ENCODE measurements at places on chromosomes 5 and 9. TPM values are rescaled to one million over a fixed set of nuclear protein-coding genes. Genes with fewer than 3 reads are reported as not detected.

DNA sequence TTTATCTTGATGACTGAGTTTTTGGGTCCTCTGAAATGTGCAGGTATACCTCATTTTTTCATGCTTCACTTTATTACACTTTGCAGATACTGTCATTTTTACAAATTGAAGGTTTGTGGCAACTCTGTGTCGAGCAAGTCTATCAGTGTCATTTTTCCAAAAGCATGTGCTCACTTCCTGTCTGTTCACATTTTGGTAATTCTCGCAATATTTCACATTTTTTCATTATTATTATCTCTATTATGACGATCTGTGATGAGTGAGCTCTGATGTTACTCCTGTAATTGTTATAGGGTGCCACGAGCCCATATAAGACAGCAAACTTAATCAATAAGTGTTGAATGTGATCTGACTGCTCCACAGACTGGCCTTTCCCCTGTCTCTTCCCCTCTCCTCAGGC lies 73.4 kb upstream of the FBXW11 start:
- DNase-seq, result no peak

DNA sequence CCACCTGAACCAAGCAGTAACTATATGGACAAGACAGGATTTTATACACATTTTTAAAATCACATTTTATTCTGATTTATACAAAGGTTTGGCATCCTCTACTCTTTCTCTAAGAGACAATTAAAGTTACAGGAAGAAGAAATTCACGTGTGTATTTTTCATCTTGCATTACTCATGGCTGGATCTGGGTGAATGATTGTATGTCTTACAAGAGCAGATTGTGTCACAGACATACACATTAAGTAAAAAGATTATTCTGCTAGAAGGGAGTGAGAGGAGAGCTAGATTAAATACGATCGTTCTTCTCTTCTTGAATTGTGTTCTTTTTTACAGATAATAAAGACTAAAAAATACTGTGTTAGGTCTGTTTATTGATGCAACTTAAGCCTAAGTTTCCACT lies 20.8 kb upstream of the CEP120 start:
- DNase-seq, result no peak

IL17B gene
- 1.4 TPM for polyA plus RNA-seq

DNA sequence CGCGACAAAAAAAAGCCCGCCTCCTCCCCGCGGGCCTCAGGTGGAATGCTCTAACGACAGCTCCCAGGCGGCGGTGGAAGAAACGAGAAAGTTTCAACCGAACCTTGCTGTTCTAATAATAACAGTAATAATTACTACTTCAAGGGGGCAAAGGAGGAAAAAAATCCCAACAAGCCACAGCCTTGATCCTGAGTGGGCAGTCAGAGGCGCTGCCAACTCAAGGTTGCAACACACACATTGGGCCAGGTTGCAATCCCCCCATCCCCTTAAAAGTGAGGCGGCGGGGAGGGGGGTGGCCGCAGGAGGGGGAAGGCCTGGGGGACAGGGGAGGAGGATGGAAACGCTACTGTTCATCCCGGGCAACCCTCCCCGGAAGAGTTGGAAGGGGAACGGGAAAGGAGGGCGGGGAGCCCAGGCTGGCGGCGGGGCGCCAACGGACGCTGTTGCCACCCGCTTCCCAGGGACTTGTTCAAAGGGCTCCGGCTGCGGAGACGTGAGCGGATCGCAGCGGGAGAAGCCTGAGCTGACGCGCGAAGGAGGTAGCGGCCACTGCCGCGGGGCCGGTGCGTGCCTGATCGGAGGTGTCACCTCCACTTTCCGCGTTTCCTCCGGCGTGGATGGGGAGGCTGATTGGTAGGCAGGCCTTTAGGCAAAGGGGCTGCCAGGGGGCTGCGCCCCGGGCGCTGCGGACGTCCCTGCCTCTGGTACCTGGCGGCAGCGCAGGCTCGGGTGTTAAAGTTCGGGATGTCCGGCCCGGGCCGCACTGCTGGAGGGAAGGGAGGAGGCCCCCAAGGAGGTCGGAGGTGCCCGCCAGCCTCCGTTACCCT lies 647 bp downstream of the SMARCA2 start:
- DNase-seq, result no peak

GRCh38 chr9:93902780-93903655 lies 52.1 kb downstream of the BARX1 start:
- DNase-seq, result no peak

- no peak for DNase-seq
Measured at GRCh38 chr5:57313716-57314115, 139.9 kb downstream of the GPBP1 start.

FOXI1 gene
- 5.2 TPM for polyA plus RNA-seq

GRCh38 chr5:72184408-72184807 lies 77.1 kb downstream of the MAP1B start:
- DNase-seq, result no peak

FCN2 gene
- not detected for polyA plus RNA-seq

GRCh38 chr5:56459394-56460194 lies 226.5 kb upstream of the ANKRD55 start:
- DNase-seq, result no peak

NKD2 gene
- polyA plus RNA-seq, result 7.8 TPM

All from left renal pelvis (tissue), 4 donors.